ENCODE measurements at places on chromosomes 3 and 15. TPM values are rescaled to one million over a fixed set of nuclear protein-coding genes. Genes with fewer than 3 reads are reported as not detected.

- H3K4me1 ChIP-seq: peaks cover 45% of the 10 kb centered on the region
- H3K4me3 ChIP-seq: peak overlapping the region; percentile 85
- H3K27me3 ChIP-seq: peaks cover 9% of the 10 kb centered on the region
- peak overlapping the region; percentile 89 for H3K27ac ChIP-seq
These were observed 398 bp upstream of the RAB7A start for GRCh38 chr3:128725547-128726022.

DNA sequence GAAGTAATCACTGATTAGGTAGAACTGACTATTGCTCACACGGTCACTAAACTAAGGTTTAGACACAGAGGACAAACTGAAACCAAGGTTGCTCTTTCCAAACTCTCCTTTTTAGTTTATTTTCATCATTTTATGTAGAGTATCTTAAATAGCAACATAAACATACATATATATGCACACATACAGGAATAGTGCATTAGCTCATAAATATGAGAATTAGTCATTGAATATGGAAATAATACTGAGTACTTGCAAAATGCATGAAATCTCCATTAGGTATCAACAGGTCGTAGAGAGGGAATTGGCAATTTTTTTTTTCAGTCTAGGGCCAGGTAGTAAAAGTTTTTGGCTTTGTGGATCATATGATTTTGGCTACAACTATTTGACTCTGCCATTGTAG lies 557.1 kb downstream of the NLGN1 start:
- H3K4me3 ChIP-seq: no peak overlapping the region
- no peaks in the 10 kb centered on the region for H3K36me3 ChIP-seq
- no peak for DNase-seq
- H3K4me1 ChIP-seq: no peaks in the 10 kb centered on the region
- no peaks in the 10 kb centered on the region for H3K27me3 ChIP-seq

The DNAH1 gene
- 20.7 TPM for total RNA-seq

DNA sequence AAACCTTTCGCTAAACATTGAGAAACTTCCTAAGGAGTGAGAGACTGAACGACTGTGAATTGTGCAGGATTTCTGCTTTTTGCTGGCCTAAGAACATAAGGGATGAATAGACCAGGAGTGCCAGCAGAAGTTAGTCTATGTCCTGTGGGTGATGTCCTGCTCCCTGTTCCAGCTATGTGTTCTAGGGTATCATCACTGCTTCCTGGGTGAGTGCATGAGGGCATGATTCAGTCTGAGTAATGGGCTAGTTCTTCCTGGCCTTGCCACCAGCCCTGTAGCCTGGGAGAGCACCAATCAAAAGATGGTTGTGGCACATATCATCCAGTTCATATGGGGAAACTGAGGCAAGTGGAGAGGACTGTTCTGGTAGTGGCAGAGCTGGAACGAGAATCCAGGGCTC lies 153.9 kb upstream of the TPM1 start:
- no peaks in the 10 kb centered on the region for H3K36me3 ChIP-seq
- no peak overlapping the region for H3K4me3 ChIP-seq
- no peaks in the 10 kb centered on the region for H3K4me1 ChIP-seq
- DNase-seq: no peak
- no peak overlapping the region for H3K27ac ChIP-seq

- no peak overlapping the region for H3K27ac ChIP-seq
- no peaks in the 10 kb centered on the region for H3K36me3 ChIP-seq
- DNase-seq: no peak
- no peak overlapping the region for H3K4me3 ChIP-seq
These were observed 234.1 kb upstream of the FEZF2 start for GRCh38 chr3:62607287-62608029.

- peaks cover 39% of the 10 kb centered on the region for H3K36me3 ChIP-seq
- no peak for DNase-seq
- peaks cover 48% of the 10 kb centered on the region for H3K4me1 ChIP-seq
- H3K27me3 ChIP-seq: no peaks in the 10 kb centered on the region
These were observed 517 bp downstream of the TMA7 start for GRCh38 chr3:48440590-48440958.

DNA sequence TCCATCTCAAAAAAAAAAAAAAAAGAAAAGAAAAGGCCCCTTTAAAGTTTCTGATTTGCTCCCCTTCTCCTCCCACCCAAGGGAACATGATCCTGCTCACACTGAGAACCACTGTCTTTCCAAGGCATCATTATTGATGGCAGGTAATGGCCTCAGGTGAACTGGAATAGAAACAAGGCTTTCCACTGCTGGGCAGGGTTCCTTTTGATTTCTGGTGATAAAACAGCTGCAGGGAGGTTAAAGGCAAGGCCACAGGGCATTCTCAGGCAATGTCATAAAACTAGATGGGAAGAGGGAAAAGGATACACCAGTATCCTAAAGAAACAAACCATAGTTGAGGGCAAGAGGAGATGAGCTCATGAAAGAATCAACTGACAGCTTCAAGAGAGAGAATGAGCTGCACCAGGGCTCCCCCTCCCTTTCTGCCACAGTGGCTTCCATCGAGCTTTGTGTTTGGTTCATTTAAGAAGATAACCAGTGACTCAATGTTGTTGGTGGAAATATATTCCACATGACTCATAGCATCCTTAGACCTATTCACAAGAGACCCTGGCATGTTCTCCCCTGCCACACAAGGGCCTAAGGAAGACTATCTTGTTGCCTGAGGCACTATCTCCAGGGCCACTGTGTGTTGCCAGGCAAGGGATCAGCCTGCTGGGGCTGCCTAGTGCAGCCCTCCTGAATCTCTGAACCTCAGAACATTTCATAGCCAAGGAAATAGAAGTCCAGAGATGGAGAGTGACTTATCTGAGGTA lies 86.4 kb downstream of the WDR76 start:
- no peaks in the 10 kb centered on the region for H3K36me3 ChIP-seq
- no peak for DNase-seq
- no peaks in the 10 kb centered on the region for H3K27me3 ChIP-seq
- no peak overlapping the region for H3K4me3 ChIP-seq

DNA sequence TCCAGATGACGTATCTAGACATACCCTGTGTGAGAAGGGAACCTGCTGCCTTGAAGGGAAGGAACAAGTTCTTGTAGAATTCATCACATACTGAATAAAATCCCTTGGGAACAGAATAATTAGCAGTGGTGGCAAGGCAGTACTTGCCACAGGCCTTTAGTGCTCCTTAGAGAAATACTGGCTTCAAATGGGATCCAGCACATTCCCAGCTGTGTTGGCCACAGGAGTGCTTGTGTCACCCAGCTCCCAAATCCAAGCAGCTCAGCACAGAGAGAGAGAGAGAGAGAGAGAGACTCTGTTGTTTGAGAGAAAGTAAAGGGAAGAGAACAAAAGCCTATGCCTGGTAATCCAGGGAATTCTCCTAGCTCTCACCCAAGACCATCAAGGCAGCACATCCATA lies 969.0 kb upstream of the ALCAM start:
- H3K4me1 ChIP-seq: no peaks in the 10 kb centered on the region
- no peak for DNase-seq
- H3K27ac ChIP-seq: no peak overlapping the region
- no peaks in the 10 kb centered on the region for H3K36me3 ChIP-seq
- no peaks in the 10 kb centered on the region for H3K27me3 ChIP-seq

GRCh38 chr3:109384164-109384563 lies 46.8 kb upstream of the DPPA4 start:
- no peak overlapping the region for H3K27ac ChIP-seq
- H3K4me1 ChIP-seq: no peaks in the 10 kb centered on the region
- no peak overlapping the region for H3K4me3 ChIP-seq
- no peak for DNase-seq
- H3K36me3 ChIP-seq: no peaks in the 10 kb centered on the region

DNA sequence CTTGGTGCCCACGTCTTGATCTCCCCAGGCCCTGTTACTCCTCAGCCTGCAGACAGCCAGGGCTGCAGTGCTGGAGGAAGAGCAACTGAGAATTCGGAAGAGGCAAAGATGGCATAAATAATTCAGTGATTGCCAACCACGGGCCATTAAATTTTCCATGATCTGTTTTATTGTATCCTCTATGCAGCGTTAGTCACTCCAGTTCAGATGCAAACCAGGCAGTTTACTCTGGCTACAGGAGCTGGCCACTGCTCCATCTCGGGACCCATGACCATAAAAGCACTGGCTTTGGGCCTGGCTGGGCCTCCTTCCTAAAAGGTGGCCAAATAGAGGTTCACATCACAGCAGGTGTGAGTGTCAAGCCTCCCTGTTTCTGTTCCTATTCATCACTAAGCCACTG lies 137.6 kb upstream of the TLE3 start:
- DNase-seq: no peak
- no peaks in the 10 kb centered on the region for H3K36me3 ChIP-seq
- no peak overlapping the region for H3K4me3 ChIP-seq
- peaks cover 11% of the 10 kb centered on the region for H3K4me1 ChIP-seq
- peaks cover 14% of the 10 kb centered on the region for H3K27me3 ChIP-seq

DNA sequence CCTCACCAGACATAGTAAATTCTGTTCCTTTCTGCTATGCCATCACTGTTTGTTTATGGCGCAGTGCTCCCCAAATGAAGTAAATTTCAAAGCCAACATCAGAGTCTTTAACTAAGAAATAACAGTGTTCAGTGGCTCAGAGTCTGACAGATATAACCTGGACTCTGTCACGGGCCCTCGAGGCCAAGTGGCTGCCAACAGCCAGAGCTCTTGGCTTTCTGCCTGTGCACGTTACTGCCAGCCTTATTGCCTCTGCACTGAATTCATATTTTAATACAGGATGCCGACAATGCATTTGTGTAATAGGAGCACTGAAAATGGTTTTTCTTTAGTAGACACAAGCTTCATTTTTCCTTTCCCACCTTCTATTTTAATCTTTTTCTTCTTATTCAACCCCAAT lies 219.9 kb downstream of the NLGN1 start:
- H3K4me1 ChIP-seq: no peaks in the 10 kb centered on the region
- H3K4me3 ChIP-seq: no peak overlapping the region

The CCRL2 gene
- 6.2 TPM for total RNA-seq

GRCh38 chr3:32106132-32106928 lies at the start of gene GPD1L:
TSS of gene GPD1L (plus strand) at chr3:32106620. CDS start at chr3:32106712, 92 bp downstream.
- H3K27me3 ChIP-seq: no peaks in the 10 kb centered on the region
- H3K4me3 ChIP-seq: peak within 1 kb of the TSS; percentile 84
- H3K36me3 ChIP-seq: peaks cover 12% of the 10 kb centered on the region
- DNase-seq: peak; percentile 93
- H3K4me1 ChIP-seq: peaks cover 35% of the 10 kb centered on the region

DNA sequence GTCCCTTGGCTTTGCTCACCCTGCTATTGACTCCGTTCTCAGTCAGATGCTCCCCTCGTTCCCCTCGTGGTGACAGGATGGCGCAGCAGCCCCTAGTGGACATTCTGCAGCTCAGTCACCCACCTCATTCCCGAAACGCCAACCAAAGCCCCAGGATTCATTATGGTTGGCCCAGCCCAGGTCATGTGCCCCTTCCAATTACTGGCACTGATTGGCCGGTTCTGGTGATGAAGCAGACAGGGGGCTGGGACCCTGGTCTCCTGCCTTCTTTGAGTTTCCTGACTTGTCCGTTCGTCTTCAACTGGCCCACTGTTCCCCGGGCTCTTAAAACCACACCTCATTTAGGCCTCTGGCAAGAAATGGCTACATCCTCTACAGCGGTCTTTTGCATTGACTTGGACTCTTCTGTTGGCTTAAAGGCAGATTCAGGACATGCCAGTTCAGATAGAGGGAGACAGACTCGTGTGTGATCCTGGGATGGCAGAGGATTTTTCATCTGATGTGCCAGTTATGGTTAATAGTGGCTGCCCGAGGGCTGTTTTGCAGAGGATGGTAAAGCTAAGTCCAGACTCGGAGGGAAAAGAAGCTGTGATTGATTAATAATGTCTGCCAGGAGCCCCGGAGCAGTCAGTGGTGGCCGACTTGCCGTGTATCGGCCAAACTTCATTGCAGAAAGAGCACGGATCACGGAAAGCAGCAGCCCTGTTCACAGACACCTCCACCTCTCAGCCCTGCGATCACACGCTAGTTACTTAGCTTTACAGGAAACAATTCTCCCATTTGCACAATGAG lies 37.8 kb downstream of the LSM3 start:
- no peaks in the 10 kb centered on the region for H3K4me1 ChIP-seq
- no peak overlapping the region for H3K4me3 ChIP-seq
- no peaks in the 10 kb centered on the region for H3K36me3 ChIP-seq
- H3K27ac ChIP-seq: no peak overlapping the region
- no peak for DNase-seq

GRCh38 chr15:33115191-33115861 lies 79.2 kb downstream of the FMN1 start:
- no peak for DNase-seq
- H3K4me1 ChIP-seq: no peaks in the 10 kb centered on the region
- no peak overlapping the region for H3K27ac ChIP-seq
- no peak overlapping the region for H3K4me3 ChIP-seq
- H3K27me3 ChIP-seq: peaks cover 4% of the 10 kb centered on the region

The GOLGA8J gene
- not detected for total RNA-seq

- H3K4me1 ChIP-seq: peaks cover 73% of the 10 kb centered on the region
- no peak for DNase-seq
- H3K4me3 ChIP-seq: peak overlapping the region; percentile 59
- no peaks in the 10 kb centered on the region for H3K27me3 ChIP-seq
These were observed 2.9 kb upstream of the SATB1 start for GRCh38 chr3:18428036-18428435.

- H3K4me3 ChIP-seq: no peak overlapping the region
- H3K36me3 ChIP-seq: no peaks in the 10 kb centered on the region
- H3K4me1 ChIP-seq: peaks cover 5% of the 10 kb centered on the region
- no peak for DNase-seq
- H3K27me3 ChIP-seq: no peaks in the 10 kb centered on the region
These were observed 138.3 kb downstream of the CCNL1 start for GRCh38 chr3:157021679-157022078.

The CHST13 gene
- total RNA-seq: not detected

The SOX14 gene
- total RNA-seq: not detected

- no peak for DNase-seq
- no peaks in the 10 kb centered on the region for H3K36me3 ChIP-seq
- H3K27me3 ChIP-seq: peaks cover 5% of the 10 kb centered on the region
- H3K4me3 ChIP-seq: no peak overlapping the region
These were observed 90.0 kb downstream of the MEGF11 start for GRCh38 chr15:66163553-66163952.

GRCh38 chr3:186259612-186260383 lies 102.2 kb downstream of the DGKG start:
- DNase-seq: peak; percentile 71
- H3K4me3 ChIP-seq: no peak overlapping the region
- peaks cover 13% of the 10 kb centered on the region for H3K27me3 ChIP-seq
- H3K27ac ChIP-seq: no peak overlapping the region
- no peaks in the 10 kb centered on the region for H3K36me3 ChIP-seq

The SLC51A gene
- total RNA-seq: not detected
